ENCODE measurements at places on chromosomes 16 and 17.

GRCh38 chr17:67779098-67779672, 46.1 kb upstream of the BPTF start:
- peak; percentile 47 for DNase-seq

GRCh38 chr17:27603880-27604794, 26.9 kb upstream of the LGALS9 start:
- no peak for DNase-seq

DNA sequence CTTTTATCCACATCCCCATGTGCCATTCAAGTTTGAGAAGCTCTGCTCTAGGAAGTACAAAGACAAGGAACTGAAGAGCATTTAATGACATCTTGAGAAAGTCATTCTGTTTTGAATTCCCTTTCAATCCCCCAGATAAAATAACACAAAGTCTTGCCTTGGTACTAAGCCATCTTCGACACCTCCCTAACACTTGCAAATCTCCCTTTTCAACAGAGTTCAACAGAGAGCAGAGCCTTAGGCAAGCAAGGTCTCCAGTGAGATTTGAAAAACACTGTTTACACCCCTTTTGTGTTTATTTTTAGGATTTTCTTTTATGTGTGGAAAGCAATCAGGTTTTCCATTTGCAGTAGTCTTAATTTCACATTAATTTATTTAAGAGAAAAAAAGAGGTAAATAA, 13.6 kb downstream of the TOX3 start:
- no peak for DNase-seq

DNA sequence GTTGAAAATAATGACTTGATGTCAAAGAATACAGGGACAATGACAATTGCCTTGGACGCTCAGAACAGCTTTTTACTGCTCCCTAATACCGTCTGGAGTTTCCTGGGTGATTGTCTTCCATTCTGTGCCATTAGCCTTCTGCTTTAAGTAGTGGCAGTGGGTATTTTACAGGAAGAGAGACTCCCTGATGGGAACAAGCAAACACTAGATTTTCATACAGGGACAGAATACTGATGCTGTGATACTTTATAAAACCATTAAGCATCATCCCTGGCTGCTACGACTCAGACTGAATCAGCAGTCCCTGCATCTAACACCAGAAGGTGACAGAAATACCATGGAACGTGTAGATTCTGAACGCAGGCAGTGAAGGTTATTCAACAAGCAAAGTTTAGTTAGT, 635.4 kb upstream of the GOT2 start:
- DNase-seq = no peak

DNA sequence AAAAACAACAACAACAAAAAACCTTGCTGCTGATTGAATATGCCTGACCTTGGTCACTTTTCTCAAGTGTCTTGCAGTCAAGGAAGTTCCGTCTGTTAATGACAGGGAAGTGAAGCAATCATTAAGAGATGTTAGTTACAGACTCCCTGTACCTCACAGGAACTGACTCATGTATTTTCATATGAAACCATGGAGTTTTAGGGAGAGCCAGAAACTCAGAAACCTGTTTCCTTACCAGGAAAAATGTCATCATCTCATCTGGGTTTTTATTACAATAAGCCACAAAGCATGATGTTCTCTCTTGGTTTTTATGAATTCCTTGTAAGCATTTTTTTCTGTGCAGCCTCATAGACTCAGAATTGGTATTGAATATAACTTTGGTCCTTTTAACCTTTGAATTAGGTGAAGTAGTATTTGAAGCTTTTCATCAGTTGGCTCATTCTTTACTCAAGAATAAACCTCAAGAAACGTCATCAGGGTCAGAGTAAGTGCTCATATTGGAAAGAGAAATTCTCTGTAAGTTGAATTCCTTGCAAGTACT, 10.3 kb downstream of the LYRM1 start:
- DNase-seq = no peak

DNA sequence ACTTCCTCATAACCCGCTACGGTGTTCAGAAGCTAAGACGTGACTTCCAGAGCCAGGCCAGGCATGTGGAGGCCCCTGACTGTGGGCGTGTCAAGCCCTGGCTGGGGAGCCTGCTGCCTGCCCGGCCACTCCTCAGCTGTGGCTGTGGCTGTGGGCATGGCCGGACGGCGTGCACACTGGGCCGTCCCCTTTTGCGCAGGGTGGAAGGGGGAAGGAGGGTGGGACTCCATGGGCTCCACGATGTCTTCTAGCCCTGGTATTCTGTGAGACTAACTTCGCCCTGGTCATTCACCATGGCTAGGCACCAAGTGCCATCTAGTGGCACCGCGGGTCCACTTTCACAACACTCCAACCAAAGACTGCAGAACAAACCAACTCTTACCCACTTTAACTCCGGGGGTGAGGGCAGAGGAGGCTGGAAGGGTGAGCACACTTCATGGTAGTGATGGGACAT, 67.9 kb downstream of the N4BP1 start:
- DNase-seq = peak; percentile 37

- no peak for DNase-seq
Observed at GRCh38 chr16:84922351-84923120, 88.8 kb downstream of the ZDHHC7 start.

DNA sequence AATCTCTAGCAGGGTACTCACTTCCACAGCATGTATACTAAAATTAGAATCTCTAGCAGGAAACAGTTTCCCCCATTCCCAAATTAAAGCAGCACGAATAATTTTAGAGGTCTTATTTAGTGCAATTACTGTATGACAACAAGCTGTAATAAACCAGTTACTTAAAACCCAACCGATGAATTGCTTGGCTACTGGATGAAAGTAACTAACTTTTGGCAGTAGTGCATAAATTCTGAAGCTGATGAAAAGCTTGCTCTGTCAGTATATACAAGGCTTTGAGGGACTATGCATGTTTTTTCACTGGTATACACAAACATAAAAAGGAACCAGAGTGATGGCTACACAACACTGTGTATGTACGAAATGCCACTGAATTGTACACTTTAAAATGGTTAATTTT, 89.4 kb downstream of the CFDP1 start:
- no peak for DNase-seq

DNA sequence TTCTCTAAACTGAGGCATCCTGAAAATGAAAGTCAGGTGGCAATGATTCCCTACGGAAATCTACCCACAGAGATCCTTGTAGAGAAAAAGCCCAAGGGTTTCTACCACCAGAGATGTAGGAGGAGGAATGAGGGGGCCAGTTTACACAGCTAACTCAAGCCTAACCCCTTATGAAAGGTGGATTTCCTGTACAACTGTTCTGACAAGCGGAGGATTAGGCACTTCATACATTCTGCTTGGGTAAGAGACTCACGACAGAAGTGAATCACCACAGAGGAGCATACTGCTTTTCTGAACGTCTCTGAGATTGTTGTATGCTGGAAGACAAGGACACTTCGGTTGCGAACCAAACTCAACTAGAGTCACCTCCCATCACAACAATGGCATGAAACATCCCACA, 72.7 kb downstream of the SMG6 start:
- DNase-seq = no peak

DNA sequence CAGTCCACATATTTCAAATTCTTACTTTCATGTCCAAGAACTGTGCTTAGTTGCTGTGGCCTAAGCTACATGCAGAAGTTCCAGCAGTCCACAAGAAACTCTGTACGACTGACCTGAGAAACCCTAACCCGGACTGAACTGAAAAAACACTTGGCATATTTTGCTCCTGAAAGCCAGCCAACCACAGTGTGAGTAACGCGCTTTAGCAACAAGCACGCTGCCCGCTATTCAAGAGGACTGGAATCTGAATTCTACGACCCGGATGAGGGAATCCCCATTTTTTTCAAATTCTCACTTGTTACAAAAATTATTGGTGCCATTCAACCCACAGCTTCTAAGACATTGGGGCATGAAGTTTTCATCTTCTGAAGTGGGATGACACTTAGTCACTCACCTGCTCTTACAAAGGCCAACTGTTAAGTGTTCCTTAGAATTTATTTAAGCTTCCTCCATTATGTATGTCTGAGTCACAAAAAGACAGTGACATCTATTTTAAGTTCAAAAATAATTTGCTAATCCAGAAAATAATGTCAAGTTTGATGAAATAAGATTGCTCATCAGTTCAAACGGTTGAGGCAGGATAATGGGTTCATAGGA, 78.7 kb downstream of the CDYL2 start:
- DNase-seq = no peak

GRCh38 chr17:77319211-77320043, 178.7 kb downstream of the SEC14L1 start:
- DNase-seq = peak; percentile 76
